ENCODE measurements at places on chromosomes 4 and X. TPM values are rescaled to one million over a fixed set of nuclear protein-coding genes. Genes with fewer than 3 reads are reported as not detected.

GRCh38 chr4:88738180-88738579, 40.6 kb upstream of the NAP1L5 start:
- DNase-seq: no peak

DNA sequence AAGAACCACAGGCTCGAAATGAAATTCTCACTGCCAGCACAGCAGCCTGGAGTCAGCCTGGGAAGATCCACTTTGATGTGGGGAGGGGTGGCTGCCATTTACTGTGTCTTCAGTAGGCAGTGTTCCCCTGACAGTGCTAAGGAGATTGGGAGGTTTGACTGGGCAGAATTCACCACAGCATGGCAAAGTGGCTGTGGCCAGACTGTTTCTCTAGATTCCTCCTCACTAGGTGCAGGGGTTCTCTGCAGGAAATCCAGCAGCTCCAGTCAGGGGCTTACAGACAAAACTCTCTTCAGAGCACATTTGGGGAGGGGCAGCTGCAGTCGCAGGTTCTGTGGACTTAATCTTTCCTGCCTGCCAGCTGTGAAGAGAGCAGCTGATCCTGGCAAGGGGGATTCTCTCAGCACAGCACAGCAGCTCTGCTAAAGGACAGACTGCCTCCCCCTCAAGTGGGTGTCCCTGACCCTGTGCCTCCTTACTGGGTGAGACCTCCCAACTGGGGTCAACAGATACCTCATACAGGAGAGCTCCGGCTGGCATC, 1174.0 kb downstream of the RAPGEF2 start:
- no peak for DNase-seq

DNA sequence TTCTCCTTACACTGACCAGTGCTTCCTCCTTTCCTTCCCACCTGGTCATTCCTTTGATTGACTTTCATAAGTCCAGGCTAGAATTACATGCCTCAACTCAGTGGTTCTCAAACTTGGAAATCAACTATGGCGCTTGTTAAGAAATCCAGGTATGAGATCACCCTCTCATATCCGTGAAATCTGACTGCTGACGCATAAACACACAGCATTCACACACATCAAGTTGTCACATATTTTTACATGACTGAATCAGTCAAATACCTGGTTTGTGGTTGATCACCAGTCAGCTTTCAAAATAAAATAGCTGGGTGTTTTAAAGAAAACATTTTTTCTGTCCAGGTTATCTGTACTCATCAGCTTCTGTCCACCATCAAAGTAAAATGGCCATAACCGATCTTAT, 433.5 kb downstream of the AFF2 start:
- DNase-seq: no peak

The TRO gene
- total RNA-seq: not detected

DNA sequence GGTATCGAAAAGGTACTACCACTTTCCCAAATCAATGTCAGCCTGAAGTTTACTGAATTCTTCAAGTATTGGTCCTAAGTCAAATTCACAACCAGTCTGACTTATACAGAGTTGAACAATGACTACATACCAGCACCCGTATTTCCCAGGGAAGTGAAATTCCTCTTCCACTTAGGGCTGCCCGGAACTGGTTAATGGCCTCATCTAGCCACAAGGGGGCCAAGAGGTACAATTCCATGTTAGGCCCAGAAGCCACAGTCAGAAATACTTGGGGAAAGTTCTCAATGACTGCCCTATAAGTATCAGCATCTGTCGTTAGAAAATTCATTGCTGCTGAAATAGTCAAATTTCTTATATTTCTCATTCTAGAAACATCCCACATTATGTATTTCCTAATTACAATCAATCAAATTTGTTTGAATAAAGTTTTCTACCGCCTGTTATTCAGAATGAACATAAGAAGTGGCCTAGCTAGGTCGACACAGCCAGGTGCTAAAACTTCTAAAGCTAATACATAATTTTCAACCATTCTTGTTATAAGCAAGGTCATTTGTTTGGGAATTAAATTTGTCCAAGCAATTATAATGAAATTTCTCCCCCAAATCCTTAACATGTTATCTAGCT, 5.6 kb upstream of the PCDH7 start:
- peak; percentile 84 for DNase-seq

The SERPINA7 gene
- total RNA-seq: not detected

The GSPT2 gene
- not detected for total RNA-seq

DNA sequence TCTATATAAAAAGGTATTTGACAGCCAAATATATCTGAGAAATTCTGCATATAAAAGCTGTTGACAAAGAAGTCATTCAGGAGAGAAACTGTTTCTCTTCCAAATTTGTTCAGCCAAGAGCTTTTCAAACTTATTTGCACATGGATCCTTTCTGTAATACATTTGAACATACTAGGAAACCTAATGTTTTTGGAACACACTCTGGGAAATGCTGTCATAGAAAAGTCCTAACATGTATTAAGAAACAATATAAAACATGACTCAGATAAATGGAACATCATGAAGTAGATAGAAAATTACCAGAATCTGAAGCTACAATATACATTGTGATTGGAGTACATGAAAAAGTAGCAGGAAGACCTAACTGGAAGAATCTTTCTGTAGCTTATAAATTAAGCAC, 781.5 kb upstream of the EPHA5 start:
- no peak for DNase-seq

DNA sequence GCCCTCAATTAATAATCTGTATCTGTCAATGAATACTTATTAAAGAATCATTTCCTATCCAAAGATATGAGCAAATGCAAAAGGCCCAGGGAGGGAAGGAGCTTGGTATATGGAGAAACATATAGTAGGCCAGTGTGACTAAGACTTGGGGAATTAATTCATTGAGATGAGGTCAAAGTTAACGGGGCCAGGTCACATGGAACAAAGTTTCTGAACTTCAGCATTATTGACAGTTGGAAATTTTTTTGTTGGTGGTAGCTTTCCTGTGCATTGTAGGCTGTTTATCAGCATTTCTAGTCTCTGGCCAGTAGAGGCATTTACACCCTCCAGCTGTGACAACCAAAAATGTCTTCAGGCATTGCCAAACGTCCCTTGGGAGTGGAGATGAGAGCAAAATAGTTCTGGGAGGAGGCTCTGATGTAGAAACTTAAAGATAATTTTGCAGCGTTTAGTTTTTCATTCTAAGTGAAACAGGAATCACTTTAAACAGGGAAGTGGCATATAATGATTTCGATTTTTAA, 202.0 kb downstream of the SLC4A4 start:
- DNase-seq: peak; percentile 27

DNA sequence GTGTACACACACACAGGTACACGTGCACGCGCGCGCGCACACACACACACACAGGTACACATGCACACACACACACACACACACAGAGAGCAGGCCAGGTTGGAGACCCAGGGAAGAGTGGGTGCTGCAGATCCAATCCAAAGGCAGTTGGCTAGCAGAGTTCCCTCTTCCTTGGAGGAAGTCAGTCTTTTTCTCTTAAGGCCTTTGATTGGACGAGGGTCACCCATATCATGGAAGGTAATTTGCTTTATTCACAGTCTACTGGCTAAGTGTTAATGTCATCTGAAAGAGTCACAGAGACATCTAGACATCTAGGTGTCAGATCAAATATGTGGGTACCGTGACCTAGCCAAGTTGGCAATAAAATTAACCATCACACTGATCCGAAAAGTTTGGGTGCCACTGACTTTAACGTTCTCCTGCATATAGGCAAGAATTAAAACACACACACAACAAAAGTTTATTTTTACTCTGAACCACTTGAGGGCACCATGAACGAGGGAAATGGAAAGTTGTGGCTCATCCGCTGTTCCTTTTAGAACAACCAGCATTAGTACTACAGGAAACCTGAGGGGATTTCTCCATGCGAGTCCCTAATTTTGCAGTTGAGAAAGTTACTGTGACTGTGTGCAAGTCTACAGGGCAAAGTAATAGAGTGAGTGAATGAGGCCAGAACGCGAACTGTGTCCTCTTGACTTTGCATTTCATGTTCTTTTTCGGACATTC, 66.0 kb upstream of the STOX2 start:
- DNase-seq: peak; percentile 14

DNA sequence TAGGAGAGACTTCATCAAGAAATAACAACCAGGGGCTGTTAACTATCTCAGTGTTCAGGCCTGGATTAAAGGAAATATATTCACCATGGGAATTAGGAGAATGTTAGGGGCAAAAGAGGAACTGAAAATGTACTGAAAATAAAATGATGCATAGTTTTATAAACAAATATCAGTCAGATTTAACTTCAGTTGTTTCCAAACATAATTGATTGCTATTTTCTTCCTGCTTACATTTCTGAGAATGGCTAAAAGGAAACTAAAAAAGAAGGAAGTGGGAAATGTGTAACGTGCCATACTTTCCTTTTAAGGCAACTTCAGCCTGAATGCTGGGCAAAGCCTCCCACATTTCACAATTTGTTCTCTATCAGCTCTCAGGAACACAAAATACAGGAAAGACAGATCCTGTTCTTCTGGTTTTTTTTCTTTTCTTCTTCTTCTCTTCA, 178.1 kb downstream of the MAML3 start:
- peak; percentile 26 for DNase-seq
